ENCODE measurements at places on chromosomes 6 and 20. TPM values are rescaled to one million over a fixed set of nuclear protein-coding genes. Genes with fewer than 3 reads are reported as not detected.

DNA sequence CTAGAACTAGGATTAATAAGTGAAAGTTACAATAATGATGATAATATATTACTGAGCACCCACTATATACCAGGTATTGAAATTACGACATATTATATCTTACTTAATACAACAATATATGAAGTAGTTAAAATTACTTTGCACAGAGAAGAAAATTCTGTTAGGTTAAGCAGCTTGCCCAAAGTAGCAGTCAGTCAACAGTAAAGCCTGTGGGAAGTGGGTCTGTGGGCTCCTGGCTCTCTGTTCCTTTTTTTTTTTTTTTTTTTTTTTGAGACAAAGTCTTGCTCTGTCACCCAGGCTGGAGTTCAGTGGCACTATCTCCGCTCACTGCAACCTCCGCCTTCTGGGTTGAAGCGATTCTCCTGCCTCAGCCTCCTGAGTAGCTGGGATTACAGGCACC is 4.8 kb upstream of the GTF2H4 start:
- H3K27ac ChIP-seq = no peak overlapping the region
- H3K4me3 ChIP-seq = no peak overlapping the region
- peaks cover 5% of the 10 kb centered on the region for H3K4me1 ChIP-seq

Gene GPLD1
- total RNA-seq = 7.4 TPM

- no peaks in the 10 kb centered on the region for H3K36me3 ChIP-seq
- peaks cover 20% of the 10 kb centered on the region for H3K4me1 ChIP-seq
- DNase-seq = no peak
- H3K27me3 ChIP-seq = peaks cover 22% of the 10 kb centered on the region
- no peak overlapping the region for H3K4me3 ChIP-seq
Observed at GRCh38 chr20:24444526-24445190, 24.8 kb upstream of the SYNDIG1 start.

Gene LIME1
- 21.0 TPM for total RNA-seq
